ENCODE measurements at places on chromosomes 16 and 17.
A peak's percentile ranks its signal among the peaks of the same experiment; 100 is the strongest.

- no peak for DNase-seq
These were observed 234.9 kb upstream of the CIBAR2 start for GRCh38 chr16:85347213-85347591.

GRCh38 chr16:88315543-88316105 lies 67.1 kb upstream of the ZNF469 start:
- DNase-seq, result no peak

GRCh38 chr17:49925921-49926320 lies 43.1 kb upstream of the DLX4 start:
- no peak for DNase-seq

- DNase-seq, result peak; percentile 24
These were observed 5.9 kb downstream of the CLEC19A start for GRCh38 chr16:19291475-19291874.

All from CD4-positive, alpha-beta T cell treated with Interleukin-1 beta for 1 hour (primary cell).